Activated naive CD4-positive, alpha-beta T cell treated with anti-CD3 and anti-CD28 coated beads for 36 hours (primary cell): ENCODE measurements at places on chromosomes 13 and 19.

DNA sequence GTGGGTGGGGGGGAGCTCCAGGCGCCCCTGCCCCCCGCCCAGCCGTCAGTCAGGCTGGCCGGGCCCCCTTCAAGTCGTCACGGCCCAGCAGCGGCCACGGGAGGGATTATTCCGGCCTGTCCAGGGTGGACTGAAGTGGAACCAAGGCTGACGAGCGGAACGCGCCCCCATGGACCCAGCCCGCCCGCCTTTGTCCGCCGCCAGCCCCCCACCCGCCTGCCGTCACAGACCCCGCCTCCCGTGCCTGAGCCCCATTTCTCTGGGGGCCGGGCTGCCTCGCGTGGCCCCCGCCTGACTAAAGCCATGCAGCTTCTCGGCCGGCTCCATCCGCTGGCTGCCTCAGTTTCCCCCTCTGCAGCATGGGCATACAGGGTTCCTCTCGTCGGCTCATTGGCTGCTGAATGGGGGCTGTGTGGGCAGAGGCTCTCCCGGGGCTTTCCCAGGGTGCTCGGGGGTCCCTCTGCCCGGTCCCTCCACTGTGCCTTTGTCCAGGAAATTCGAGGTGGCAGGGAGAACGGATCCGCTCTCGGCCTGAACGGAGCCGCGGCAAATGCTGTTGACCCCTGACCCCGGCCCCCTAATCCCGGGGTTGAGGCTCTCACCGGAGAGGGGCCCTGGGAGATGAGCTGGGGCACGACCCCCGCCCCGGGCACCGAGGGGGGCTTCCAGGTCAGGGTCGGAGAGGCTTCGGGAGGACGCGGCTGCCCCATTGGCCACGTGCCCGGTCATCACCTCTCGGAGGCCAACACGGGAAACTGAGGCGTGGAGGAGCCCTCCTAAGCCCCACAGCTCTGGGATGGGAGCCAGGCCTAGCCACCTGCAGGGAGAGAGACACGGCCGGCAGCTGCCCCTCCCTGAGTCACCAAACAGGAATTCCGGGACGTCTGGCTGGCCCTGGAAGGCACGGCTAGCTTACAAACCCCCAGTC lies 27.4 kb downstream of the EFNA2 start:
- no peak for DNase-seq

- DNase-seq = no peak
Measured at GRCh38 chr13:32305646-32306045, 9.5 kb downstream of the ZAR1L start.

- DNase-seq = no peak
Measured at GRCh38 chr13:90281709-90282108, 1065.8 kb upstream of the MIR17HG start.

- DNase-seq = peak; percentile 32
Measured at GRCh38 chr13:32164622-32165268, 133.2 kb downstream of the FRY start.

- DNase-seq = peak; percentile 98
Measured at GRCh38 chr19:53467485-53468262, at the start of gene ZNF813. Gene ZNF813, plus strand, starts transcription at chr19:53467733. Its CDS starts 16,090 bp downstream, at chr19:53483823.

- DNase-seq = peak; percentile 73
Measured at GRCh38 chr19:55086730-55087541, 11.3 kb downstream of the EPS8L1 start.
